ENCODE measurements at places on chromosomes 1 and 21.

GRCh38 chr1:22472596-22472995 is 20.9 kb downstream of the ZBTB40 start:
- no peak for DNase-seq

DNA sequence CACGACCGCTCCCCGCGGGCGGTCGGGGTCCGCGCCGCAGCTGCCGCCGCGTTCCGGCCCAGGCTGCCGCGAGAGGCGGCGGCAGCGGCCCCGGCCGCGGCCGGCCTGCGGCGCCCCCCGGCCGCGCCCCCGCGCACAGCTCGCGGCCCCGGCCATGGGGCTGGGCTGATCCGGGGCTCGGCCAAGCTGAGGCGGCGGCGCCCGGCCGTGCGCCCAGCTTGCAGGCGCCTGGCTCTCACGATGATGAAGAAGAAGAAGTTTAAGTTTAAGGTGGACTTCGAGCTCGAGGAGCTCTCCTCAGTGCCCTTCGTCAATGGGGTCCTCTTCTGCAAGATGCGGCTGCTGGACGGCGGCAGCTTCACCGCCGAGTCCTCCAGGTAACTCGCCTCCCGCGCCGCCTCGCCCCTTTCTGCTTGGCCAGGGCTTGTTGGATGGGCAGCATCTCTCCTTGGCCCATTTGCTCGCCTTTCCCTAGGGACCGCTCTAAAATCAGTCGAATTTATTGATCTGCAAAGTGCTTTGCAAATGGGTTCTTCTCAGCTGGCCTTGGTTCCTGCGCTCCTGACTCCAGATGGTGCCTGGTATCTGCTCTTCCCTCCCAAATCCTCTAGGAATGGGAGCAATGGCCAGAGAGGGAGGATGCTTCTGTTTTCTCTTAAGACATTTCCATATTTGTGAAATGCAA is 431 bp downstream of the EEIG2 start:
- DNase-seq, result no peak

GRCh38 chr1:161954466-161954865 is 69.2 kb downstream of the OLFML2B start:
- DNase-seq, result no peak

DNA sequence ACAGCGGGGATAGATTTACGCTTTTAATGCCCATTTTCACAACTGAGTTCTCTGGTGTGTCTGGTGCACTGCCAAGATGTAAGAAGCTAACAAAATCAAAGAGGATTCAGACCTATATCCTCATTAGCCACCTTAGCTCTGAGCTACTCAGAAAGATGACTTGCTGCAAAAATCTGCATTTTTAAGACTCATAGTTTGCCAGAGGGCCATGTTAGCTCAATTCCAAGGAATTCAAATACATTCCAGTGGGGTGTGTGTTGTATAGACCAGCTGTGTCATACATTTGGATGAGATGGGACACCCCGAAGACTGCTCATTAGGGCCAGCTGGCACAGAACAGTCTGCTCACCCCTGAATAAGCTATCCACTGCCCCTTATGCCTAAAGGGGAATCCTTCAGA is 8.9 kb downstream of the DENND2D start:
- no peak for DNase-seq

GRCh38 chr1:34852677-34853217 is 6.8 kb downstream of the SMIM12 start:
- DNase-seq, result peak; percentile 88

GRCh38 chr1:108862698-108863477 is 6.0 kb upstream of the AKNAD1 start:
- no peak for DNase-seq

DNA sequence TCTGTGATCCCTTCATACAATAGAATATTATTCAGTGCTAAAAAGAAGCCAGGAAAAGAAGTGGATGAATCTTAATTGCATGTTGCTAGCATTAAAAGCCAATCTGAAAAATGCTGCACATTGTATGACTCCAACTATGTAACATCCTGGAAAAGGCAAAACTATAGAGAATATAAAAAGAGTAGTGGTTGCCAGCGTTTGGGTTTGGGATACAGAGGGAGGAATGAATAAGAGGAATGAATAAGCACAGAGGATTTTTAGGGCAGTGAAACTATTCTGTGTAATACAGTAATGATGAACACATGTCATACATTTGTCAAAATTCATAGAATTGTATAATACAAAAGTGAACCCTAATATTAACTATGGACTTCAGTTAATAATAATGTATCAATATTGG is 42.5 kb downstream of the GPR88 start:
- no peak for DNase-seq

GRCh38 chr1:46180082-46180616 is 3.9 kb upstream of the P3R3URF start:
- no peak for DNase-seq

GRCh38 chr1:170369417-170369816 is 162.5 kb upstream of the GORAB start:
- DNase-seq, result no peak

- no peak for DNase-seq
These were observed 79.2 kb downstream of the MORN1 start for GRCh38 chr1:2312160-2312514.

DNA sequence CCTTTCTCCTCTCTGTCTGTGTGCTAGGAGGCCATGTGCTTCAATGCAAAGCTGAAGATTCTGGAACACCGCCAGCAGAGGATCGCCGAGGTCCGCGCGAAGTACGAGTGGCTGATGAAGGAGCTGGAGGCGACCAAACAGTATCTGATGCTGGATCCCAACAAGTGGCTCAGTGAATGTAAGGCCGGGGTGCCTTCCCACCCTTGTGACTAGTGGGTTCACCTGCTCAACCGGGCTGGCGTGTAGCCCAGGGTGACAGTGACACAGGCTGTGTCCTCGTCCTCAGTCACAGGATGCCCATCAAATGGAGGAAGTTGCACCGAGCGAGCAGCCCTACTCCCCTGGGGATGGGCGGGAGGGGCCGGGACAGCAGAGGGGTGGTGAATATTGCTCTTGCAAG is 544.1 kb downstream of the KIF26B start:
- no peak for DNase-seq

DNA sequence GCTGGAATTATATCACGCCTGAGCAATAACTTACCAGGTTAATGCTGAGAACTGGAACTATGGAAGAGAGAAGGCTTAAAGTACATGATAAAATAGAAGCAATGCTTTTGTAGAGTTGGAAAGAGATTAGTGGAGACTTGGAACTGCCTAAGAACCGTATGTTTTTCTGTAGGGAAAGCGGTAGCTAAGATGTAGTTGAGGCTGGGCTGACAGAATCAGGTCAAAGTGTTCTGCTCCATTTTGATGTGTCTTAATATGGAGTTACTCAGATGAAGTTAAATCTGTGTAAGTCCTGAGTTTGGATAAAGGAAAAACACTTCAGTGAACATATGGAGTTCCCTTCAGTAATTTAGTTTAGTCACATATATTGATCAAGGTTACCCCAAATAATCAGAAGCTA is 860.9 kb upstream of the CXADR start:
- DNase-seq, result no peak

GRCh38 chr21:17196623-17197022 is 316.2 kb upstream of the CXADR start:
- no peak for DNase-seq

DNA sequence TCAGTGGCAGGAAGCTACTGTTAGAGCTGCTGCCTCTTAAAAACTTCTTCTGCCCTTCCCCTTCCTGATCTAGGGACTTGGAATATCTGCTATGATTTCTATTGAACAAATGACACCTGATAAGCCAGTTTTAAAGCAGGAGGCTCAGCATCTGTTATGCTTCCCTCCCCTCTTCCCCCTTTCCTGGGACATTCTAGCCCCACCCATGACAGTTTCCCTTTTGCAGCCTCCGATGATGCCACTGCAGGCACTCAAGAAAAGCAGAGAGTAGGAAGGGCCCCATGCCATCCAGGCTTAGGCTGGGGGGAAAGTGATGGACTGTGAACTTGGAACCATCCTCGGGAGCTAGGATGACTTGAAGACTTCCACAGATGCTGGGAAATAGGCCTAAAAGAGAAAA is 15.1 kb upstream of the EPB41 start:
- DNase-seq, result no peak

DNA sequence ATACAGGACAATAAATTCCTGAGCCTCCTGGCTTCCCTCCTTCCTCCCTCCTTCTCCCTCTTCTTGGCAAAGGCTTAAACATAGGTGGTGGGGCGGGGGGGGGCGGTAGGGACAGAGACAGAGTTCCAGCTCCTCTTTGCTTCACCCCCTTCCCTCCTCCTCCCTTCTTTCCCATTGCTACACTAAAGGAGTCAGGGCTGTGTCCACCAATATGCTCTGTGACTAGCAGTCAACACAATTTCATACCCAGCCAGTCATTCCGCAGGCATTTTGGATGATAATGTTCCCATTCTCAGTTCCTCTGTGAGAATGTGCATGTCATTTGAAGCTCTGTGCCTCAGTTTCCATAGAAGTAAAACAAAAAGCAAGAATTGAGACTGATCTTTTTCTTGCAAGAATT is 1.7 kb downstream of the LMOD1 start:
- no peak for DNase-seq

DNA sequence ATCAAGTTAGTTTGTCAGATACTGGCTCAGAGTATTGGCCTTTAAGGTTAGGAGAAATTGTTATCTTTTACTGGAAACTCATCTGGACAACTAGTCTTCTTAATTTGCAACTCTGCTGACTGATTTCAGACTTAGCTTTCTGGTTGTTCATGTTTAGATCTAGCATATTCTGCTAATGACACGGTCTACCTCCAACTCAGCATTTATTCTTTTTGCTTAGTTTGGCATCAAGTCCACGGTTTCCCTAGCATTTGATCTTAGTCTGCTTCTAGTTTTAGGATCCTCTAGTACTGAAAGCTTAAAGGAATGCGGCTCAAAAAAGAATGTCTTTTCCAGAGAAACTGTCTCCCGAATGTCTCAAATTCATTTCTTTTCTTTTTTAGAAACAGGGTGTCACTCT is 75.6 kb upstream of the SLFNL1 start:
- no peak for DNase-seq

DNA sequence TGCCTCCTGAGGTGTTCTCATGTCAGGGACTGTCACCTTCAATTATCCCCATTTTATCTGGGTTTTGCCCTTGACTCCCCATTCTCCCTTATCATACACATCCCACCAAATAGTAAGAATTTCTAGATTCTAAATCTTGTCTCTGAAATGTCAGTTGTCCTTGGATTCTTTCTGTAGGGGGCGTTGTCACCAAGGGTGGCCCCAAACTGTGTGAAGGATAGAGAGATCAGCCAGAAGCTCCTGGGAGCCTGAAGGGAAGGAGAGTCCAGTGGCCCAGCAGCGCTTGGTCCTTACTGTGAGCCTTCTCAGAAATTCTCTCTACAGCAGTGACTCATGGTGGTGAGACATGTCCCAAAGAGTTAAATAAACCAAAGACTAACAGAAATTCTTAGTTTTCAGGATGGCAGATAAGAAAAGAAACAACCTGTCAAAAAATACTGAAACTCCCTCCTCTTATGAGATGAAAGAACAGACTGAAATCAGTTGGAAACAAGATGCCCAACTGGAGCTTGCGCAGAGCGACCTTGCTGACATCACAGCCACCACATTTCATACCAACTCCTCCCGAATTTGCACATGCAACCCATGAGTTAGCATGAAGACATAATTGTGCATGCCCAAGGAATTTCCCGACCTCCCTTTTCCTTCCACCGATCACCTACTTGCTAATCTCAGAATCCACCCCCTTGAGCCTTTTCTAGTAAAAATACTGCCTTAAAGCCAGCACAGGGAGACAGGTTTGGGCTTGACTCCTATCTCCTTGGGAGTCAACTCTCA is 109.8 kb downstream of the ELAVL4 start:
- no peak for DNase-seq

- no peak for DNase-seq
These were observed 18.2 kb downstream of the CENPF start for GRCh38 chr1:214621236-214621635.

- DNase-seq, result no peak
These were observed 1.0 kb upstream of the HP1BP3 start for GRCh38 chr1:20787840-20788795.

GRCh38 chr21:38280867-38281266 is 24.1 kb downstream of the KCNJ15 start:
- no peak for DNase-seq

- no peak for DNase-seq
These were observed 60.8 kb upstream of the RALGPS2 start for GRCh38 chr1:178664278-178664677.

GRCh38 chr21:26719750-26720149 is 125.5 kb downstream of the ADAMTS1 start:
- DNase-seq, result no peak

- DNase-seq, result no peak
These were observed 764 bp upstream of the CFH start for GRCh38 chr1:196651079-196651478.

- DNase-seq, result no peak
These were observed 7.5 kb upstream of the ZNF648 start for GRCh38 chr1:182069028-182069466.

- no peak for DNase-seq
These were observed 8.5 kb upstream of the CNIH4 start for GRCh38 chr1:224348137-224348536.

DNA sequence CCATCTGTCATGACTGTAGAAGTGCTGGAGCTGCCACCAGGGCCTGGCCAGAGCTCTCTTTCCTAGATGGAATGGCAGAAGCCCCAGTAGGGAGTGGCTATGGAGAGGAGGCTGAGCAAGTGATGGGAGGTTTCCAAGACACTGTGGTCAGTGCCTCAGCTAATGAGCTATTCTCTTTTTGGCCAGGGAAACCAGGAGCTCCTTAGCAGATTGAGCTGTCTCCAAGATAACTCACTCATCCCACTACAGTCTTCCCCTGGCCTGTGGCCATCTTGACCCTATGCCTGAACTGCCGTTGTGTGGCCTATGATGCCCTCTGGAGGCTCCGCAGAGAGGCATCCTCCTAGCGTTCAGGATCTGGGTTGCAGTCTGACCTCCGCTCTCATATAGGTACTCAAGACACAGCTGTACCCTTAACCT is 60.5 kb downstream of the ERI3 start:
- no peak for DNase-seq

- no peak for DNase-seq
These were observed 667.3 kb downstream of the PTPRU start for GRCh38 chr1:29903548-29904166.

DNA sequence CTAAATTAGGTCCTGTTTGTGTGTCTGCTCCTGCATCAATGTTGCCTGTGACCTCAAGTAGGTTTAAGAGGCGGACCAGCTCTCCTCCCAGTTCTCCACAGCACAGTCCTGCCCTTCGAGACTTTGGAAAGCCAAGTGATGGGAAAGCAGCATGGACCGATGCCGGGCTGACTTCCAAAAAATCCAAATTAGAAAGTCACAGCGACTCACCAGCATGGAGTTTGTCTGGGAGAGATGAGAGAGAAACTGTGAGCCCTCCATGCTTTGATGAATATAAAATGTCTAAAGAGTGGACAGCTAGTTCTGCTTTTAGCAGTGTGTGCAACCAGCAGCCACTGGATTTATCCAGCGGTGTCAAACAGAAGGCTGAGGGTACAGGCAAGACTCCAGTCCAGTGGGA is 79.9 kb downstream of the PRDM2 start:
- DNase-seq, result no peak

DNA sequence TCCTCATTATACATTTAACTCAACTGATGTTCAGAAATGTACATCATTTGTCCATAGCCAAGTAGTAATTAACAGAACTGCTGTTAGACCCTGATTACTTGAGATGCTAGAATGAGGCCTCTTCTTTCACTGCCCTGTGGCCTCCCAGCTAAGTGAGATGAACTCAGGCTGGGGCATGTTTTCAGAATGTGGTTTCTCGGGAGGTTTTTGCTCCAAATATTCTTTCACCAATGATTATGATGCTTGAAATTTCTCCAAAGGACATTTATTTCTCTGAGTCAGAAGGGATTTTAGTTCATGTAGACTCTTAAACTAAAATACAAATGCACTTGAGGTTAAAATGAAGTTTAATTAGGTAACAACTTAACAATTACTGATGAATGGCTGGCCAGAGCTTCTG is 34.6 kb upstream of the ADAMTS5 start:
- no peak for DNase-seq
